Stimulated activated CD8-positive, alpha-beta memory T cell treated with anti-CD3 and anti-CD28 coated beads, Interleukin-7, amount 100 ng/mL, for 1 hour (primary cell): ENCODE measurements at places on chromosomes 16 and 17.

DNA sequence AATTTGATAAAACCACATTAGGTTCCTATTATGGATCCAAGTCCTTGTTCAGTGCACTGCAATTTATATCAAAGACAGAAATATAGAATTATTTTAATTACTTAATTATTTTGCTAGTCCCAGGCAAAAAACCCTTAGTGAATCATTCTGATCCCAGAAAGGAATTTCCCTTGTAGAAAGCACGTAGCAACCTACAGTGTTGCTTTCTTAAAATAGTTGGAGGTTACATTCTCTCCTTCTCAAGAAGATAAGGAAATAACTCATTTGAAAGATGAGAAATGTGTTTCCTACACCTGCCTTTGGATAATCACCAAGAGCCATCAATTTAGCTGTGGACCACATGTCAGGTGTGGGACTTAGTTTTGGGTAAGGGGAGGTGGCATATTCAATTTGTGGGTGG lies 434.9 kb downstream of the SHISA9 start:
- DNase-seq: no peak

- DNase-seq: no peak
These were observed 605.0 kb downstream of the WWOX start for GRCh38 chr16:78704416-78704815.

DNA sequence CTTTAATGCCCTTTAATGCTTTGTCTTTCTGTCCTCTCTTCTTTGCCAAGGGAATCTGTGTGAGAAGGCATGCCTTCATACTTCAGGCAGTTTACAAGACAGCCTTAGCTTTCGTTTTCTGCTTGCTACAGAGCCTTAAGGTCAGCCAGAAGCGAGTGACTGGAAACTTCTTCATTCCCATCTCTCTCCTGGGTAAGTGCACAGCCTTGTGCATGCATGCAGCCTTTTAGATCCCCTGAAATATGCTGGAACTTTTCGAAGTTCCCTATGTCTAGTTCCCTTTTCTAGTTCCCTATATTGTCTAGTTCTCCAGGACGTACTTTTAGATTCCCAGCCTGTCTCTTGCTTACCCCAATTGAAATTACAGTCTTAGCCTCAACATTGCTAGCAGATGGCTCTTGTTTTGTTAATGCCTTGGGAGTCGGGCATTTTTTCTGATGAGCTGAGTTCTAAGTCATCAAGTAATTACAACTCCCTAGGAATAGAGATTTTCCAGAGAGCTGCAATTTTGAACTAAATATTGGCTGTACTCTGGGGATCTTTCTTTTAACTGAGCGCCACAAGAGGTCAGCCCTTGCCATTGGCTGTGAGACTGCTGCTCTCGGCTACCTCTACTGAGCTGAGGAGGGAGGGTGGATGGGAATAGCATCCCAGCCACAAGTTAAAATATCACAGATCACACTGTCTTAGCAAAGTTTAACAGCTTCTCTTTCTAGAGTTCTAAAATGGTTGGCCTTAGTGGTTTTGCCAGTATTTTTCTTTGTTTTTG lies 22.7 kb upstream of the PPM1D start:
- no peak for DNase-seq

DNA sequence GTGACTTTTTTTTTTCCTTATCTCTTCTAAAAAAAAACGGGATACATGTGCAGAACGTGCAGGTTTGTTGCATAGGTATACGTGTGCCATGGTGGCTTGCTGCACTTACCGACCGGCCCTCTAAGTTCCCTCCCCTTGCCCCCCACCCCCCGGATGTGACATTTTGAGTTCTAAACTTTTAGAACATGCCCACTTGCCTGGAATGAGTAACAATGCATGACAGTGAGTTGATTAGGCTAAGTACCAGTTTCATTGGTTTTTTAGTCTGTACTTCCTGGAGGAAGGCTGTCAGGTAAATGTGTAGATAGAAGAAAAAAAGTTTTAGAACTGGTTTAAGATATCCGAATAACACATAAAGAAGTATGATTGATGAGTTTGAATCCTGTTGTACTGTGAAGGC lies 4.0 kb downstream of the BPTF start:
- no peak for DNase-seq

DNA sequence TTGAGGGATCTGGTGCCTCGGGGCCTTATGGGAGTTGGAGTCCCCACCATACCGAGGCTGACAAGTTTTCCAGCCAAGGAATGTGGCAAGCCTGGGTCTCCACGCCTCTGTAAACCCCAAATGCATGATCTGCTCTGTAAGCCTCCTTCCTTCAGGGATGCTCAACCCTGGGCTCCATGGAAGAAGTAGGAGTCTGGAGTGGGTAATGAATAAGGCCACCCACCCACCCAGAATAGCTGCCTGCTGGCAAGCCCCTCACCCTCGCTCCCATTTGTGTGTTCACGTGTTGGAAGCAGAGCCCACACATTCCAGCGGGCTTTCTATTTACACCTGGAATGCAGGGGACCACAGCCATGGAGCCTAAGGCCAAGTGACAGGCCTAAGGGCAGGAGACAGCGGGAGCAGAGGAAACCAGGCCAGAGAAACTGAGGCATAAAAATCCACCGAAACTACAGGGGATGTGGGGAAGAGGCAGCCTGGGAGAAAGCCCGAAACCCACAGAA lies 4.4 kb downstream of the DLG4 start:
- no peak for DNase-seq
